ENCODE measurements at places on chromosomes 7 and 10.

DNA sequence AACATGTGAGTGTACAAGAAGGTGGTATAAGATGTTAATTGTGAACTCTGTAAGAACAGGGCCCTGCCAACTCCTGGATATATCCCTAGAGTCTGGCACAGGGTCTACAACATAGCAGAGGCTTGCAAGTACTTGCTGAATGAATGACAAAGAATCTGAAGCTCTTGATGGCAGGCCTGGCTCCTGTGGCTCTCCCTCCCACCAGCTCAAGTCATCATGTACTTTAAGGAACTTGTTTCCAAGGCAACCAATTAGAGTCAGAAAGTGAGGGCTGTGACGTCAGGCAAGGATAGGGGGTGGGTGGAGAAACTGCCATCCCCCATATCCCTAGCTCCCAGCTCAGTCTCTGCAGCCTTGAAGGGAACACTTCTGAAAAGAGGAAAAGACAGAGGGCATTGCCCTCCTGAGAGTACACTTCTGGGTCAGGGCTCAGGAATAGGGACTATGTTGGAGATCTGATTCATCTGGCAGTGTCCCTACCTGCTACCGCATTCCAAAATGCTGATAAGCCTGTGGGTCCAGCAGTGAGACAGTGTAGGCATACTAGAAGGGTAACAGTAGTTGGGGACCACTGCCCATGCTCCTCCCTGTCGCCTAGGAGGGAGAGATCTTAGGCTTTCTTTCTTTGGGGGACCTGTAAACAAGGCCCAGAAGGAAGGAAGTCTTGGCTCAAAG is 34.6 kb upstream of the BTRC start:
- DNase-seq: peak; percentile 43

- no peak for DNase-seq
Measured at GRCh38 chr10:78742730-78743615, 325.8 kb upstream of the ZMIZ1 start.

DNA sequence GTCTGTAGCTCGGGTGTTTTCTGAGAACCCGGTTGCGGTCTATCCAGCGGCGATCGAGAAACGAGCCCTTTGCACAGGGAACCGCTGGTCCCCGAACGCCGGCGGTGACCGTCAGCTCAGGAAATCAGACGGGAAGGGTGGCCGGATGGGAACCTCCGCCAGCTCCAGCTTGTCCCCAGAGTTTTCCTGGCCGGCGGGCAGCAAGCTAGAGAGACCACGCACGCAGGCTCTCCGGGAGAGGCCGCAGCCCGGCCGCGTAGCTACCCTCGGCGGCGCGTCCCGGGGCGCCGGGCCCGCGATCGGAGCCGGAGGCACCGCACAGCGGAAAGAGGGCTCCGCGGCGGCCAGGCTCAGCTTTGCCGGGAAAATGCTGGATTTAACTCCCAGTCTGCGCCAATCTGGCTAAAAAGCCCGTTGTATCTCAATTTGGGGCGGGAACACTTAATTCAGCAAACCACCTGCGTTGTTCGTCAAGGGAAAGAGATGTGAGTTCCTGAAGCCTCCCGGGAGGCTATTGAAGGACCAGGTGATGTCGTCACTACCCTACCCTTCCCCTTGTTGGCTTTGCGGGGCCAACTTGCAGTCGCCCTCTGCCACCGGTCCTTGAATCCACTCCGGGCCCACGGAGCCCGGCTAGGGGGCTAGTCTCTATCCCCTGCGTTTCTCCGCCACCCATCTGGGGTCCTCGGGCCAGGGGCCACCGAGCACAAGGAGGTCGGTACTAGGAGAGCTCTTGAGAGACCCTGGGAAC is 859 bp upstream of the CH25H start:
- DNase-seq: peak; percentile 39

DNA sequence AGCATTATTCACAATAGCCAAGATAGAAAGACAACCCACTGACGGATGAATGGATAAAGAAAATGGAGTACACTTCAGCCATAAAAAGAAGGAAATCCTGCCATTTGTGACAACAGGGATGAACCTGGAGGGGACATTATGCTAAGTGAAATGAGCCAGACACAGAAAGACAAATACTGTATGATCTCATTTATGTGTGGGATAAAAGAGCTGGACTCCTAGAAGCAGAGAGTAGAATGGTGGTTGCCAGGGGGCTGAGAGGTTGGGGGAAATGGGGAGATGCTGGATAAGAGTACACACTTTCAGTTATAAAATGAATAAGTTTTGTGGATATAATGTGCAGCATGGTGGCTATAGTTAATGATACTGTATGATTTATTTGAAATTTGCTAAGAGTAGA is 124.4 kb downstream of the SEC23IP start:
- DNase-seq: no peak

All from A673 (cell line).